ENCODE measurements at places on chromosomes 7 and 10.
A peak's percentile ranks its signal among the peaks of the same experiment; 100 is the strongest.

- DNase-seq = no peak
These were observed 15.9 kb downstream of the COL1A2 start for GRCh38 chr7:94410413-94411187.

- no peak for DNase-seq
These were observed 19.8 kb upstream of the TSPAN12 start for GRCh38 chr7:120877701-120878100.

DNA sequence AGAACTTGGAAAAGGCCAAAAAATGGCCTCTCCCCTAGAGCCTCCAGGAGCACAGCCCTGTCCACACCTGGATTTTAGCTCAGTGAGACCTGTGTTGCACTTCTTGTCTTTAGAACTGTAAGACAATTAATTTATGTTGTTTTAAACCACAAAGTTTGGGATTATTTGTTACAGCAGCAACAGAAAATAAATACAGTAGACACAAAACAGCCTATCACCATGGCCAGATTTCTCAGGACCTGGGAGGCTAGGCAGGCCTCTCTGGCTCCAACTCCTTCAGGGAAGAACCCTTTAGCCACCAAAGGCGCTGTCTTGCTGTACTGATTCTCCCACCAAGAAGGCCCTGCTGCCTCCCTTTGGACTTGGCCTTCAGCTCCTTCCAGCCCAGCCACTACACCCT lies 54.1 kb upstream of the PSAP start:
- DNase-seq = no peak

DNA sequence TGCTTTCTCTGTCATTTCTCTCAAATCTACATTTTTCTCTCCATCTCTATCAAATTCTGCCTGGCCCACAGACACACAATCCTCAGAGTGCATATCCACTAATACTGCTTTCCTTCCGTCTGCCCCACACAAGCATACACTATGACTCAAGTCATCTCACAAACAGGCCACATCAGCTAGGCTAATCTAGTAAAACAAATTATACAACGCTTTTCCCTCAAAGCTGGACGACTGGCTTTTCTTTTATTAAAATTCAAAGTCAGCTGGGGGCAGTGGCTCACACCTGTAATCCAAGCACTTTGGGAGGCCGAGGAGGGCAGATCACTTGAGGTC lies 161.1 kb downstream of the FAM107B start:
- no peak for DNase-seq

DNA sequence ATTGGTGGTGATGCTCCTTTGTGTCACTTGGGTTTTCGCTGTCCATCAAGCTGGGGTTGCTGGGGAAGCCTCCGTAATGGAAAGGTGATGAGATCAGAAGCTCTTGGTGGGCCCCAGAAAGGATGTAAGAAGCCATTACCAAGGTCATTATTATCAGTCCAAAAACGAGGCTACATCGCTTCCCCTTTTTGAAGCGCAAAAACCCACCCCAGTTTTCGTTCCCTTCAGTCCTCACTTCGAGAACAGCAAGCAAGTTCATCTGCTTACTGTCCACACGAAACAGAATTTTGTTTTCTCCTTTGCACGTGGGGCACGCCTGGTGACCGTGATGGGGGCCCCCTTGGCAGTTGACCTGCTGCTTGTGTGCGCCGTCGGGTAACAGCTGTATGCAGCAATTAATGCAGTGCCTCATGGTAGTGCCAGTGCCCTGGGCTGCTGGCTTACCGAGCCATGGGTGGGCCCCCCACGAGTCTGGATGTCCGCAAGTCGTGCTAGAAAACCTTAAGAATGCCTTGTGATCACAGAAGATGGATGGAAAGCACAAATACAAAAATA lies 47.5 kb downstream of the CHST15 start:
- DNase-seq = no peak

- no peak for DNase-seq
These were observed 132.9 kb downstream of the ADRA2A start for GRCh38 chr10:111209692-111210091.

- no peak for DNase-seq
These were observed 67.7 kb downstream of the HERC4 start for GRCh38 chr10:68007356-68007755.

- DNase-seq = no peak
These were observed 1370.6 kb upstream of the LRRTM3 start for GRCh38 chr10:65555192-65555591.

DNA sequence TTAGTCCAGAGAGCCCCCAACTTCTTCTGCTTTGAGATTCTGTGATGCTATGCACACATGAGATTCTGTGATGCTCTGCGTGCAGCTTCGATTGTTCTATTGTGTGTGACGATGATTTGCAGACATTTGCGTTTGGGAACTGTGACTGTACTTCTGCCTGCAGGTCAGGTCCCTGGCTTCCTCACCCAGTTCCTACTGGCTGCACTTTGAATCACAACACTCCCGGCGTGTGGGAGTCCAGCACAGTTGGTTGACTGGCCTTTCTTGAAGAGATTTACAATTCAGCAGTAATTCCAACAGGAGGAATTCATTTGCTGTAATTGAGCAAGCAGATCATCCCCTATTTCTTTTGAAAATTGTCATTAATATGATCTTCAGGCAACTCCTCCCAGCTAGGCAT lies 252.2 kb upstream of the YAE1 start:
- no peak for DNase-seq

- no peak for DNase-seq
These were observed 519.1 kb upstream of the FOXK1 start for GRCh38 chr7:4162884-4163564.

GRCh38 chr7:134308548-134308947 lies 8.2 kb downstream of the SLC35B4 start:
- no peak for DNase-seq

GRCh38 chr7:22935269-22935668 lies 78.7 kb downstream of the HYCC1 start:
- DNase-seq = no peak

GRCh38 chr7:5528071-5528814 lies 104.6 kb upstream of the TNRC18 start:
- DNase-seq = no peak

GRCh38 chr7:86939197-86939814 lies 120.1 kb downstream of the ELAPOR2 start:
- DNase-seq = no peak

GRCh38 chr10:8240861-8241260 lies 186.4 kb downstream of the GATA3 start:
- no peak for DNase-seq

DNA sequence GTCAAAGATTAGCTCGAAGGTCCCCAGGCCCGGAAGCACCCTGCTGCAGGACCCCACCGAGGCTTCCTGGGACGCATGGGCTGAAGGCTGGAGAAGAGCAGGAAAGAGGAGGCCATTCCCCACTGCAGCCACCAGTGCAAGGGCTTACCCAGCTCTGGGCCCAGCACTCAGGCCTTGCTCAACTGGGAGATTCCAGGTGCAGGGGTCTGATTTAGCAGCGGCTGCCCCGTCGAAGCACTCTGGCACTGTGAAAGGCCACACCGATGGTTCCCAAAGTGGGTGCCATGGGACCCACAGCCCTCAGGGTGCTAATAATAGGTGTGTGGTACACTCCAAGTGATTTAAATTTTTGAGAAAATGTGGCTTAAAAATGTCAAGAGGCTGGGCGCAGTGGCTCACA lies 130.9 kb downstream of the OAT start:
- no peak for DNase-seq

- peak; percentile 52 for DNase-seq
These were observed 17.6 kb downstream of the DNAJB12 start for GRCh38 chr10:72337039-72337629.

- DNase-seq = no peak
These were observed 655 bp downstream of the LMTK2 start for GRCh38 chr7:98107313-98107721.

GRCh38 chr7:151173386-151174245 lies 6.1 kb upstream of the GBX1 start:
- no peak for DNase-seq

DNA sequence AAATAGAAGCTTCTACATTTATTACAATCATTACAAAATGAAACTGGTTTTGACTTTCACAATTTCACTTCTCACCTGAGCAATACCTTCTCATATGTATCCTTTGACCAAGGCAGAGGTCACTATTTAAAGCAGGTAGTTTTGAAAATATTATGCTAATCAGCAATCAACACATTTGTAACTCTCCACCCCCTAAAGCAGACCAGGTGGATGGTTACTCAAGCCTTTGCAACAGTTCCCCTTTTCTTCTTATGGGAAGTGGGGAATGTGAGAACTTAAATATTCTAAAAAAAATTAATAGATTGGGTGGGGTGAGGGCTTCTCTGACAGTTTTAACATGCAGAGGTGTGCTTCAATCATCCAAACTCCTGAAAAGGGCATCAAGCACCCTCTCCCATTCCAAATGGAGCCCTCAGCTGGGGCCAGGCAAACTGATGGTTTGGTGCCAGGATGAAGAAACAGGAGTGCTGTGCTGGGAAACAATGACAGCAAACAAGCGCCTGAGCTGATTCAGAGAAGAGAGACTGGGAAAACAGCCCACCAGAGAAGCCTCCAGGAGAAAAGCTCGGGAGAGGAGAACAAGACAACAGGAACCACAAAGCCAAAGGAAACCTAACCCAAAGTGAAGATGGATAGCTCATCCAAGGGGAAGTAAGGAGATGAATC lies 17.1 kb downstream of the RAPGEF5 start:
- no peak for DNase-seq

DNA sequence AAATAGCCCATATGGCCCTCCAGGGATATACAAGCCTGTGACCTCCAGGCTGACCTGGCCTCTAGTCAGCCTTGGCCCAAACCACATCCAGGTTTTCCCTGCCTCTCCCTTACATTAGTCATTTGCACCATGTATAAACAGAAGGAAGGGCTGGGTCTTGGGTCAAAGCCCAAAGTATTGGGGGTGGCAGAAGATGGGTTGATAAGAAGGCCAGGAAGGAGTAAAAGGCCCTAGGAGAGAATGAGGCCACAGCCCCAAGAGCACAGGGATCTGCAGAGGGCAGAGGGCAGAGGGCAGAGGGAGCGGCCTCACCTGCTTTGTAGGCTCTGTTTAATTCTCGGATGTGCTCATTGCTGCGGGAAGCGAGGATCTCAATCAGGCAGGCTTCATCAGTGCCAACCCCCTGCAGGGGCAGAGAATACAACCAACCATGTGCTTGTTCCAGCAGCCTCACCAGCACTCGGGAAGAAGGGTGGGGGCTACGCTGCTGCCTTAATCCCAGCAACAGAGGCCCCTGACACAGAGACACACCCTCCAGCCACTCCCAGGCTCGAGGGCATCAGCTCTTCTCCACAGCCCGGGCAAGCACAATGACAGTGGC lies 31.3 kb downstream of the PLAC9 start:
- no peak for DNase-seq

DNA sequence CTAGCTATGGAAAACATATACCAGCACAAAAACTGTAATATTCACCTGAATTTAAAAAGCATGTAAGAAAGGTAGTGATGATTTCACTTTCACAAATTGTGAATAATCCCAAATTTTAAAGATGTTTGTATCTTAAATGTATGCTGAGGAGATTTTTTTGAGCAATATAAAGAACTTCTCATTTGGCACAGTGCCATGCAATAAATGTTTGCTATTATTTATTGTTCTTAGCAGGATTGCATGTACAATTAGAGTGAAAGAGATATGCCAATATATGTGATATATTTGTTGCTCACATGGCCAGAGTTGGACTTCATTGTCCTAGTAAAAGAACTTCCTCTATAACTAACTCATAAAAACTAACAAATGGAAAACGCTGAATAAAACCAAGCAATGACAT lies 895.1 kb upstream of the KCND2 start:
- DNase-seq = no peak

GRCh38 chr7:15368653-15369052 lies 193.2 kb downstream of the AGMO start:
- DNase-seq = no peak

- DNase-seq = no peak
These were observed 47.3 kb upstream of the NPTX2 start for GRCh38 chr7:98569691-98570337.

- no peak for DNase-seq
These were observed 54.0 kb downstream of the CREB5 start for GRCh38 chr7:28466341-28466740.

DNA sequence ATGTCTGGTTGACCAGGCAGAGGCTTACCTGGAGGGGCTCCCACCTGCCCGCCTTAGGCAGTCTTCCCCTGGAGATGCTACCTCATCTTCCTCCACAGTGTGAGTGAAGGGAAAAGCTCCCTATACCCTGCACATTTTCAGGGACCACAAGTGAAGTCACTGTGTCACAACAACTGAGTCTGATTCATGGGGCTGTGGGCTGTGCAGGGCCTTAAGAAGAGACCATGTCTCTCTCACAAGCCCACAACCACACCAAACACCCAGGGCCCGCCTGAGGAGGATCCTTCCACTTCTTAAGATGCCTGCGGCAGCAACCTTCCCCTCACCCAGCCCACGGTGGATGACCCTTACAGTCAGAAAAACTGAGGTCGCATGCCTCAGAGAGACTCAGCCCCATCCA lies 118.3 kb downstream of the KMT2E start:
- DNase-seq = no peak

- no peak for DNase-seq
These were observed 54.3 kb downstream of the FAM241B start for GRCh38 chr10:69684020-69684980.

DNA sequence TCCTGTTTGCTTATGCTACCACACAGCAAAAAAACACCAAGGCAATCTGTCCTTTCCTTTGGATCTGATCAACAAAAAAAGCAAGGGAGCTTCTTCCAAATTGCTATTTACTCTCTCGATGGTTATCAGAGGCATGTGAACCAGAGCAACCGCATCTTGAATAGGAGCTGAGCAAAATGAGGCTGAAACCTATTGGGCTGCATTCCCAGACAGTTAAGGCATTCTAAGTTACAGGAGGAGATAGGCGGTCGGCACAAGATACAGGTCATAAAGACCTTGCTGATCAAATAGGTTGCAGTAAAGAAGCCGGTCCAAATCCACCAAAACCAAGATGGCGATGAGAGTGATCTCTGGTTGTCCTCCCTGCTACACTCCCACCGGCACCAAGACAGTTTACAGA lies 76.8 kb upstream of the FRMD4A start:
- DNase-seq = no peak

DNA sequence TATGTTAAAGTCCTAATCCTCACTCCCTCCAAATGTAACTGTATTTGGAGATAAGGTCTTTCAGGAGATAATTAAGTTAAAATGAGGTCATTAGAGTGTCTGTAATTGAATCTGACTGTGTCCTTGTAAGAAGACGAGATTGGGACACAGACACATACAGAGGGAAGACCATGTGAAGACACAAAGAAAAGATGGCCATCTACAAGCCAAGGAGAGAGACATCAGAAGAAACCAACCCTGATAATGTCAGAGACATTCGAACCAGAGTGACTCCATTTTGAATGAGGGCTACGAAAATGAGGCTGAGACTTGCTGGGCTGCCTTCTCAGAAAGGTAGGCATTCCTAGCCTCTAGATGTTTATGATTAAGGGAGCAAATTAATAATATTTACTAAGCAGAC lies 542 bp upstream of the SAMD9L start:
- no peak for DNase-seq

GRCh38 chr7:140060788-140061606 lies 1.8 kb downstream of the PARP12 start:
- no peak for DNase-seq

Data from GM13977 (cell line).